ENCODE measurements at places on chromosomes 2 and 18.

DNA sequence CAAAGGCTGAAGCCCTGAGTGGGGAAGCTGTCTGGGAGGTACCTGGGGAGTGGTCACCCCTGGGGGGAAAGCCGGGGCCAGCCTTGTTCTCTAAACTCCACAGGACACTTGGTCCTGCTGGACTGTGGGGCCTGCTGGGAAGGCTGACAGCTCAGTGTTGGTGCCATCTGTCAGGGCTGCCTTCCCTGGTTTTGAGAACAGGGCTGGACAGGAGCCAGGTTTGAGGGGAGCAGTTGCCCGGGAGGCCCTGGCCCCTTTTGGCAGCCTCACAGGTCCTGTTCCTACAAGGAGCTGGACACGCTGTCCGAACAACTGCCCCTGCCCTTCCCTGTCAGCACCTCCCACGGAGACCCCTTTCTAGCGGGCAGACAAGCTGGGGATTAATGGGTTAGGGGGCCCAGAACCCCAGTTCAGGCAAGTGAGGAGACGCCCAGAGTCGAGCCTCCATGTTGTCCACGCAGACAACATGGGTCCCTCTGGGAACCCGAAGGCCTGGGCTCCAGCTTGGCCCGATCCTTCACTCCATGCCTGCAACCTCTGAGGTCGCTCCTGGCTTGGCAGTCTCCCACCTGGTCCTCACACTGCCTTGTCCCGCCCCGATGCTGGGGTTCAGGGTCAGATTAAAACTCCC is 40.8 kb downstream of the ATOH8 start:
- DNase-seq: no peak

DNA sequence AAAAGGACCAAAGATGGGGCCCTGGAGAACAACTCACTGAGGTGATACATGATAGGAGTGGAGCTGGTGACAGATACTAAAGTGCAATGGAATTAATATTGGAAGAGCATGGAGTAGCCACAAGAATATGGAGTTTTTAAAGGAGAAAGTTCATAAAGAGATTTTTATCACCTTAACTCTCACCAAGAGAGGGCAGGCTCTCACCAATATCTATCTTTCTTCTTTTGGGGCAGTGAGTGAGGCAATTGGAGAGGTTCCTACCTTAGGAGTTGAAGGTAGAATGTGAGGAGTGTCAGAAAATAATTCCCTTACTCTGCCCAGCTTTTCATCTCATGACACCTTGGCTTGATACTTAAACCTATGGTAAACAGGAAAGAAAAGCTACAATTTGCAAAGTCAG is 233.7 kb upstream of the CWC22 start:
- DNase-seq: peak; percentile 12

GRCh38 chr18:39685303-39685902 is 2119.8 kb upstream of the CELF4 start:
- DNase-seq: no peak

DNA sequence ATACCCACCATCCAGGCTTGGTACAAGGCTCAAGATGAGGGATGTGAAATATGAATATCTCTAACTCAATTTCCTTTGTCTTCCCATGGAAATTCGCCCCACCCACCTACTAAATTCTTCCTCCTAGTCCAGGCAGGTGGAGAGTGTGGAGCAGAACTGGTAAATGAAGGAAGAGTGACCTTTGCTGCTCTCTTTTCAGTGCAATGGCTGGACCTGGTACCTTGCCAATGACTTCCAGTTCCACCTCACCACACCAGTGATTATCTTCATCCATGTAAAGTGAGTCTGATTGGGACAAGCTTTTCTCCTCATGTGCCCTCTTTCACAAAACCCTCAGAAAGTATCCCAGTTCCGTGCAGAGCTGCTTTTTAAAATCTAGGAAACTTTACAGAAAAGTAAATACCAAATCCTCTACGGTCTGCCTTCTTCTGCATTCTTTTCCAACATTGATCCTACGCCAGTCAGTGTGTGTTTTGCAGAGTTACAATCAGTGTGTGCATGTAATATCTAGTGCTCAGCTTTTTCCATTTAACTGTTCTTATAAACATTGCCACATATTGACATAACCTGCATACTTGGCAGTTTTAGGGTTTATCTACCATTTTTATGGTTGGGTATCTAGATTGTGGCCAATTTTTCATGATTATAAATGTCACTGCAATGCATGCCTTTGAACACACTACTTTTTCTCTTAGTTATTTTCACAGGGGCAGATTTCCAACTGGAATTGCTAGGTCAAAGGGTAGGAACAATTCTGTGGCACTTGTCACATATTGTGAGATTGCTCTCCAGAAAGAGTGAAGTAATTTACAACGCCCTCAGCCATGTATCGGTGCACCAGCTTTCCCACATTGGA is 86.5 kb upstream of the SEC11C start:
- DNase-seq: no peak

- DNase-seq: no peak
Observed at GRCh38 chr2:134558208-134558830, 160.5 kb downstream of the TMEM163 start.

DNA sequence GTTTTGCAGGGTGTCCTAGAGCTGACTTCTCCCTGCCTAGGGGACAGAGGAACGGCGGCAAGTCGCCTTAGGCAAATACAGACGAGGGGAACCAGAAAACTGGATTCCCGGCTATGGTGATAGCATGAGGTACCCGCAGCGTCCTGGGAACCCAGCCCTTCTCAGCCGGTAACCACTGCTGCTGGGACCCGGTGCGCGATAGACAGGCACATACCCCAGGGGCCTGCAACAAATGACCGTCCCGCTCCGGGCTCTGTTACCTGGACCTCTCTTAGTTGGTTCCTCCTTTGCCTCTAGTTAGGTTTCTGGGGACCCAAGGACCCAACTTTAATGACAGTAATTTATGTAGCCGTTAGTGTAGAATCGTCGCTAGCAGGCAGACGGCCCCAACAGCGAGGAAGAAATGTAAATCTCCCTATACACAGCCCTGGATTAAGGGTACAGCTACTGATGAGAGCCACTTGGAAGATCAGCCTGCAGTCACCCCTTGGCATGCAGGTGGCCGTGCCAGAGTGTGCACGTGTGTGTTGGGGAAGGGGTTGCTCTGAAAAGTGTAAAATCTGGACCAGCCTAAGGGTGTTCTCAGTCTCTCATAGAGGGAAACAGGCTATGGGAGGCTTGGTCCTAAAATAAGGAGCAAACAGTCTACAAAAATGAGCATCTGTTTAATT is 819 bp upstream of the SERPINE2 start:
- no peak for DNase-seq

GRCh38 chr2:47486841-47487497 is 84.0 kb downstream of the MSH2 start:
- DNase-seq: no peak

GRCh38 chr18:62518460-62519375 is 4.1 kb upstream of the ZCCHC2 start:
- DNase-seq: no peak

DNA sequence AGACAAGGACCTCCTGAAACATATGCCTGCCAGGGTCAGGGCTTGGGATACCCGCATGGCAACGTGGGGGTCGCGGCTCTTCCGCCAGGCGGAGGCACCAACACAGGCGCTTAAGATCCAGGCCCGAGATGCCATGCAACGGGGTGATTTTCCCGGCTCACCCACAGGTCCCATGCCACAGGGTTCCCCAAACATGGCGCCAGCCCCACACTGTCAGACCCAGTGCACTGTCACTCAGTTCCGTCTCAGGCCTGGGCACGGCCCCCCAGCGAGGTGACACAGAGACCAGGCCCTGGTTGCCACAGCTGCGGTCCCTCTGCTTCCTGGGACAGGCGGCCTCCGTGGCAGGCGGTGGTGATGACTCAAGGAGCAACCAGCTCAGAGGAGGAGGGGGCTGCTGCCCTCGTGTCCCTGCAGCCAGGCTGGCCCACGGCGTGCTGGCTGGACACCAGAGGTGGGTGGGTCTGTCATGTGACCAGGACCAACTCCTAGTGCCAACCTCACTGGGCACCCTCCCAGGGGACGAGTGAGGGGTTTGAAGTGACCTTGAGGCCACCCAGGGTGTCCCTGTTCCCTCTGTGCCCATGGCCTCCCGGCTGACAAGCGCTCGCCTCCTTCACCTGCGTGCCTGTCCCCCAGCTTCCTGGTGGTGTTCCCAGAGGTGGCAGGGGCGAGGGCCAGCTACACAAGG is 4.9 kb downstream of the PDCD1 start:
- DNase-seq: no peak

DNA sequence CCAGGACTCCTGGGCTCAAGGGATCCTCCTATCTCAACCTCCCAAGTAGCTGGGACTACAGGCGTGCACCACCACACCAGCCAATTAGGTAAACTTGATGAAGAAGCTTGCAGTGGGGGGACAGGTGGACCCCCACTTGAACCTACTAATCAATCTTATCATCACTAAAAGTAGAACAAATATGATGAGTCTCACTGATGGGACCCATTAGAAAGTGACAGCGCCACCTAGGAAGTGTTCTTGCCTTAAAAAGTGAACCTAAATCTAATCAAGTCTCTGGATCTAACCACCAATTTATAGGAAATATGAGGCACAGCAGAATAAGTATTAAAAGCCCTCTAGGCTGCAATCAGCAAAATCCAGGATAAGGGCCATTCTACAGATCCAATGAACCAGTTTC is 79.2 kb downstream of the BIN1 start:
- DNase-seq: no peak

- no peak for DNase-seq
Observed at GRCh38 chr2:73536133-73536840, 105.9 kb downstream of the NAT8 start.

GRCh38 chr2:105402809-105403208 is 4.0 kb upstream of the FHL2 start:
- DNase-seq: no peak

- DNase-seq: no peak
Observed at GRCh38 chr2:234378440-234378839, 118.4 kb downstream of the ARL4C start.

Data from foreskin keratinocyte (primary cell).